ENCODE measurements at places on chromosomes 6 and 20.

GRCh38 chr6:169854083-169854725, 102.8 kb downstream of the ERMARD start:
- no peak for DNase-seq

GRCh38 chr6:26332408-26332807, 32.6 kb upstream of the BTN3A2 start:
- no peak for DNase-seq

GRCh38 chr20:37430778-37431460, 85.0 kb downstream of the SRC start:
- no peak for DNase-seq

DNA sequence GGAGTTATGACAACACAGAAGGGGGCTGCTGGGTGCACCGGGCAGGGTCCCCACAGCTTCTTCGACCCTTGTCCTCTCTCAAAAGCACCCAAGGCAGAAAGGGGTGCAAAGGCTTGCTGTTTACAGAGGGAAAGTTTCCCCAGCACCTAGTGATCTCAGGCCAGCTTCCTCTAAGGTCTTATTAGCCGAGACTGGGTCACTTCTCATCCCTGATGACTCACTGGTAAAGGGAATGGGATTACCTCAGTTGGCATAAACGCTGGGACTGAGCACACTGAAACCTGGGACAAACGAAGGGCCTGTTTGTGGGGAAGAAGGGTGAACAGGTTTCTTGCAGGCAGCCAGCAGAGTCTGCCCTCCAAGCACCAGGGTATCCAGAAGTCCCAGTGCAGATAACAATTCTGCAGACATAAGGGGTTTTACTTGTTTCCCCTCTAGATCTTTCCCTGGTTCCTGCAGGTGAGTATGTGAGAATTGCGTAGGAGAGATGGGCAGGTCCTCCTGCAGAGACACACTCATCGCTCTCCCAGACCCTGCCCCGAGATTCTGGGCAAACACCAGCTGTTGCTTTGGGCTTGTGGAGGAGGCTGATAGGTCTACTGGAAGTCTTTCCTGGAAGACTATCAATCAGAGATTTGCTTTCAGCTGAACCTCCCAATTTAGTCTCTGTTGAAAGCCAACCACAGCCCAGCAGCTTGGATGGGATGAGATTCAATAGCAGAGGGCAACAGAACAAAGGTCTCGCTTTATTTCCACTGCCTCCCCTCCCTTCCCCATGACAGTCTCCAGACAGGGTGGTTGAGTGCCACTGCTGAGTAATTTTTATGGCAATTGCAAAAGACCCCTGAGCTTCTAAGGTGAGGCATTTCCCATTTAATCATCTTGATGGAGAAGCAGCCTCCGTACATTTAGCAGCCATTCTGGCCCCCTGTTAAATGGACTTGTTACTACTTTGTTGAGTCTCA, 25.7 kb downstream of the KCNG1 start:
- DNase-seq, result no peak

- no peak for DNase-seq
Observed at GRCh38 chr6:15296735-15297134, 50.9 kb downstream of the JARID2 start.

GRCh38 chr20:53262365-53262764, 290.2 kb downstream of the TSHZ2 start:
- DNase-seq, result no peak

DNA sequence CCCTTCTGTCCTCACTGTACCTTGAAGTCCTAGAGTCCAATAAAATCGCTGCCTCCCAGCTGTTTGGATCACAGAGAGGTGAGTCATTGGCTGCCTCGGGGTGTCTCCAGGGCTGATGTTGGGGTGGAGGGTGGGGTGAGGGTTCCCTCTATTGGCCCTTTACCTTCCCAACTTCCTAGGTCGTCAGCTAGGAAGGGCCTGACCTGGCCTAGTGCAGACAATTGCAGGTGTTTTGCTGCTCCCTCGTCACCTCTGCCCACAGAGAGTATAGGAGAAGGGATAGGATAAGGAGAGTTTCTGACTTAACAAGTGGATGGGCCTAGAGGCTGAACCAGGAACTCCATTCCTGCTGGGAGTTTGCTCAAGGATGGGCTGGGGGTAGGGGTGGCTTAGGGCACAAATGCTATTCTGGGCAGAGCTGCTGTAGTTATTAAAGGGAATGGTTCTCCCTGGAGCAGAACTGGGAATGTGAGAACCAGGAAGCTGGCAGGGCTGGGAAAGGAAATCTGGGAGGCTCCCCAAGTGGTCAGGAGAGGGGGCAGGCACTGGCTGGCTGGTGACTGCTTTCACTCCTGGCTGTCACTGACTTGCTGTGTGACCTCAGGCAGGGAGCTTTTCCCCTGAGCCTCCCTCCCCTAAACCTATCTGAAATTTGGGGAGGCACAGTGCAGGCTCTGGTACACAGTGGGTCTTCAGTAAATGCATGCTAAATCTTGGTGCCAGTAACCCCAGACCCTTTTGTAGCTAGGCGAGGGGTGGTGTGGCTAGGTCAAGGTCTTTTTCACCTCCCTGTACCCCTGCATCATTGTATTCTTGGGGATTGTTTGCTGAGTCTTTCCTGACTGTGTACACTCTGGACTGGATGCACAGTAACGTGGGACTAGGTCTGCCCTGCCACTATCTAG, 1.5 kb downstream of the TP53INP2 start:
- no peak for DNase-seq

- no peak for DNase-seq
Observed at GRCh38 chr6:150068151-150068550, 770 bp downstream of the ULBP3 start.

Measured in activated CD8-positive, alpha-beta memory T cell treated with anti-CD3 and anti-CD28 coated beads for 4 hours (primary cell).